Natural killer cell treated with Interleukin-12 subunit alpha and Interleukin-12 subunit beta and Interleukin-15 and Interleukin-18, amount 100 ng/mL, for 72 hours (primary cell): ENCODE measurements at places on chromosomes 5 and 9. TPM values are rescaled to one million over a fixed set of nuclear protein-coding genes. Genes with fewer than 3 reads are reported as not detected.

DNA sequence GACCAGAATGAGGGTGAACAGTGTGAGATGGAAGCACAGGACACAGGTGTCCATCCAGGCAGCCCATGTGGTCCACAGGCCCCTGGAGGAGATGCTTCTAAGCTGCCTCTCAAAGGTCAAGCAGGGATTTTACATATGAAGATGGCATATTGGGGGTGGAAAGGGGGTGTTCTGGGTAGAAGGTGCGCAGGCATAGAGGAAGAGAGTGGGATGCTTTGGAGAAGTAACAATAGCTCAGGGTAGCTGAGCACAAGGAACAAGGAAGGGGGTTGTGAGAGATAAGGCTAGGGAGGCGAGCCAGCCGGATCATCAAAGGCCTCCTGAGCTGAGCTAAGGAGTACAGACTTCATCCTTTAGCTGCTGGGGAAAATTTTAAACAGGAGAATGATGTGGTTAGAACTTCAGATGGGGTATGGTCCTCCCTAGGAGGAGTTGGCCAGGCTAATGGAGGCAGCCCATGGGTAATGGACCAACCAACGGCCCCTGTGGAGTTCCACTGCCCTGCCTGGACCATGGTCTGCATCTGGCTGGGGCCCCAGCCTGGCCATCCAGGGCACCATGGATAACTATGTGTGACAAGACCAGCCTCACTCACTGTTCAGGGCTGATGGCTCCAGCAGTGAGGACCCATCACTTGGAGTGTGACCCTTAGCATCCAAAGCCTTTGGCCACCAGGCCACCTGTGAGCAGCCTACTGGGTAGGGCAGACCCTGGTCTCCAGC lies 86.8 kb upstream of the TBC1D2 start:
- DNase-seq = no peak

GRCh38 chr5:134937526-134937925 lies 30.2 kb upstream of the CATSPER3 start:
- DNase-seq = no peak

GRCh38 chr5:160640406-160640805 lies 211.6 kb downstream of the ATP10B start:
- no peak for DNase-seq

The IFNK gene
- total RNA-seq = not detected

The CD180 gene
- 0.14 TPM for total RNA-seq

The CIZ1 gene
- total RNA-seq = 135 TPM
